Thyroid gland (tissue), 4 donors: ENCODE measurements at places on chromosomes 4 and X. TPM values are rescaled to one million over a fixed set of nuclear protein-coding genes. Genes with fewer than 3 reads are reported as not detected.
A peak's percentile ranks its signal among the peaks of the same experiment; 100 is the strongest.

GPR173 gene
- total RNA-seq = 1.2 TPM

DCHS2 gene
- 0.78 TPM for total RNA-seq

SHISA3 gene
- total RNA-seq = 4.8 TPM

OPRPN gene
- not detected for total RNA-seq

GEMIN8 gene
- total RNA-seq = 27.7 TPM

AMTN gene
- not detected for total RNA-seq

ERVMER34-1 gene
- total RNA-seq = 1.1 TPM

GPR119 gene
- not detected for total RNA-seq

FHDC1 gene
- total RNA-seq = 17.7 TPM

GRCh38 chrX:150363561-150364346, 637 bp downstream of the MAMLD1 start:
- peak; percentile 8 for DNase-seq

DNA sequence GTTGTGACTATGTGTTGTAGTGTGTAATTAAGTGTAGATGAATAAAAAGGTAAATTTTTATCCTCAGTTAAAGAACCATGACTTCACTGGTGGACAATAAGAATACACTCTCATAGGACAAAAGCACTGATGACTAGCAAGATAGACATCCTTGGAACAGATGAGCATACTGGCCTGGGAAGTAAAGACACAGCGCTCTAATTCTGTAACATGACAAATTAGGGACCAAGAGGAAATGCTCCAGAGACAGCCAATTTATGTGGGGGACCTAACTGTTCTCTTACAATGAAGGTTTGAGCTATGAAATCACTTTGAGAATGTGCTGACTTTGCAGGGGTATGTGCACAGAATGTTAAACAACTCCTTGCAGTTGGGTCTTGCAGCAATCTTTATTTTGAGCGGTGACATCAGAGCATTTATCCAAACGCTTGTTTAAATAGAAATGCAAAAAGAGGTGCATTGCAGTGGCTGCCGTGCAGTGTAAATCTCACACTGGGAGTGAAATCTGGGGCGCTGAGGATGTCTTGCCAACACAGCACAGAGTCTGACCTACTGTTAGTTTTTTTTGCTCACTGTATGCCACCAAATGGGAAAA, 109.3 kb downstream of the MAGEC2 start:
- DNase-seq = no peak

GRCh38 chr4:4423706-4424498, 37.0 kb downstream of the NSG1 start:
- no peak for DNase-seq

DNA sequence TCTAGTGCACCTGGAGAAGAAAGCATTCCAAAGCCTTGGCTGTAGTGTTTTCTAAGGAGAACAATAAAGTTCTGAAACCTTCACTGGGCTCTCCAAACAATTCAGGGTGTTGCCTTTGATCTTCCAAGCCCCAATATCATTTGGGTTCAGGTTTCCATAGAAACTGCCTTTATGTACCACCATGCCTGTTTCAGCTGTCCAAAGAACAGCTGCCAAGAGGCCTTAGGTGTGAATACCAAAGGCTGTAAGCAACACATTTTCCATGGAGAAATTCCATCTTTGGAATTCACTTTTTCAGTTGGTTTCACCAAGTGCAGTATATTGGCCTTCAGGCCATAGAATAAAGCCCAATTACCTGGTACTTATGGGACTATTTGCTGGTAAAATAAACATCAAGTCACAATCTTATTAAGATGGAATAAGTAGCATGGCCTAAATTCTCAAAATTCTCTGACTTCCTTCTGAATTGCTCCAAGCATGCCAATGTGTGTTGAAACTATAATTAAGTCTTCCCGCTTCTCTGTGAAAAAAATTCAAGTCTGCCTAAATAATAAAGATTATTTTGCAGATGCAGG, 61.9 kb downstream of the COX18 start:
- DNase-seq = no peak

- no peak for DNase-seq
These were observed 12.2 kb downstream of the RNF150 start for GRCh38 chr4:141121101-141121500.

DNA sequence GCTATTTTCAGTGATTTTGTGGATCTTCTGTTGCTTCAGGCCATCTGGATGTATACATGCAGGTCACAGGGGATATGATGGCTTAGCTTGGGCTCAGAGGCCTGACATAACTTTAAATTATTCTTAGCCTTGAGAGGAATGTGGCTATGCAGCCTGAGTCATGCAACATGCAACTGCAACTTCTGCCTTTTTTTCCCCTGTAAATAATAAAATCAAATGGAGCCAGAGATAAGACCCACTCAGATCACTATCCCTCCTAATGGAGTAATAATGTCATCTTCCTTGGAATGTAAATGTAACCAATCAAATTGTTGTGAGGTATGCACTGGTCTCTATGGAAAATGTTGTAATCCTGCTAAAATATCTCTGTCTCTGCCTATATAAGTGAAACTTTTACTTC, 54.9 kb downstream of the MAGEB17 start:
- DNase-seq = no peak

- no peak for DNase-seq
These were observed 23.3 kb upstream of the TMSB4X start for GRCh38 chrX:12951595-12951975.

GRCh38 chr4:38715050-38715449, 51.1 kb downstream of the KLF3 start:
- no peak for DNase-seq

DNA sequence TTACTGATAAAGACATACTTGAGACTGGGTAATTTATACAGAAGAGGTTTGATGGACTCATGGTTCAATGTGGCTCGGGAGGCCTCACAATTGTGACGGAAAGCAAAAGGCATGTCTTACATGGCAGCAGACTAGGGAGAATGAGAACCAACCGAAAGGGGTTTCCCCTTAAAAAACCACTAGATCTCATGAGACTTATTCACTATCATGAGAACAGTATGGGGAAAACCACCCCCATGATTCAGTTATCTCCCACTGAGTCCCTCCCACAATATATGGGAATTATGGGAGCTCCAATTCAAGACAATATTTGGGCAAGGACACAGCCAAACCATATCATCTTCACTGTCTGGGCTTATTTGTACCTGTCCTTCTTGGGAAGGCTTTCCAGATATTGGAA, 22.8 kb upstream of the MUC7 start:
- no peak for DNase-seq

DNA sequence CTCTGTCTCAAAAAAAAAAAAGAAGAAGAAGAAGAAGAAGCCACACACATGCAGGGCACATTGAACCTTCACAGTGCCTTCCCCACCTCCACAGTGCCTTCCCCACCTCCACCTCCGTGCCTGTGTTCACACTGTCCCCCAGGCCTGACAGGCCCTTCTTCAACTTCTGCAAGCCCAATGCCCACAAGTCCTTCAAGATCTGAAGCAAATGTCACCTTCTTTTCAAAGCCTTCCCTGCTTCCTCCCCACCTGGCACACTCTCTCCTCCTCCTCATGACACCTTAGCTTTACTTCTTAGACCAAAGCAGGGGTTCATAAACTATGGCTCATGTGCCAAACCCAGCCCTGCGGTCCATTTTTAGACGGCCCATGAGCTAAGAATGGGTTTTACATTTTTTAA, 19.9 kb downstream of the ELF4 start:
- DNase-seq = no peak

DNA sequence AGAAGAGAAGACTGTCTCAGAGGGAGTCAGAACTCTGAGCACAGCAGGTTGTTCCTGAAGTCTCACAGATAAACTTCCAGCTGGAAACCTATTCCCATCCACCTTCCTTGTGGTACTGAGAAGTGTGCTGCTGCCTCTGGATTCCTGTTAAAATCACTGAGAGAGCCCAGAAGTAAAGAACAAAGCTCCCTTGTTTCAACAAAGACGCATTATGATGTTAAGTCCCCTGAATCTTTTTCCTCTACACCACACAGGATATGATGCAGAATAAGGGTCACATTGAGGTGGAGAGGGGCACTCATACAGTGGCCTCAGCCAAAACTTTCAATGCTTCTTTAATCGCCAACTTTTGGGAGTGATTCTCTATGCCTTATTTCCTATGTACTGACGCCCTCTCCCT, 321.0 kb downstream of the OPHN1 start:
- DNase-seq = no peak

DNA sequence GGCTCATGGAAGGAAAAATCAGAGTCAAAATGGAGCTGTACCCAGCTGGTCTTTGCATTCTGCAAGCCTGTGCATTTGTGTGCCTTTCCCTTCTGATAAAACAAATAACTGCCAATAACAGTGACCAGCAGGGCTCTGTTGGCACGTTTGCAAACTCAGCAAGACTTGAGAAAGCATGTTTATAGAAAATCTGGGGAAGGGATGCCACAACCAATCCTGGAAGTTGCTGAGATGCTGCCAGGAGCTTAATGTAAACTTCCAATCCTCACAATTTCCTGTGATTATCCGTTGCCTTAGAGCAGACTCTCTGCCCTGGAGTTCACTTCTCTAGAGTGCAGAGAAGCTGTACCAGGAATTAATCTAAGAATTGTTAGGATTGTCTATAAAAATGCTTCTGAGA, 6.9 kb upstream of the ANXA3 start:
- DNase-seq = no peak

DNA sequence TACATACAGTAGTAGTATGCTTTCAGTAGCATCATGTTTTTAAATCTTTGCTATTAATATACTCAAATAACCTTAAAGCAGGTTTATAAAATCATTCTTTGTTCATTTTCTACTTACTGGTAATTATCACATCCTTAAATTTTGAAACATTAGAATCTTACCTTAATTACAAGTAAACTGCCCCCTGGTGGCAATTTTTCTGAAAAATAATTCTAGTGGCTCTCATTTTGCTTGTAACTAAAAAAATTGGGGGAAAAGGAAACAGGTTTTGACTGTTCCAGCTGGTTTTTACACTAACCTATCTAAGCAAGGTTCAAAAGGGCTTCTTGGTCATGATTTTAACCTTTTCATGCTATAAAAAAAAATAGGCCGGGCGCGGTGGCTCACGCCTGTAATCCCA, 18.5 kb upstream of the DCAF4L1 start:
- no peak for DNase-seq

GRCh38 chr4:7897811-7898210, 41.9 kb downstream of the AFAP1 start:
- no peak for DNase-seq

DNA sequence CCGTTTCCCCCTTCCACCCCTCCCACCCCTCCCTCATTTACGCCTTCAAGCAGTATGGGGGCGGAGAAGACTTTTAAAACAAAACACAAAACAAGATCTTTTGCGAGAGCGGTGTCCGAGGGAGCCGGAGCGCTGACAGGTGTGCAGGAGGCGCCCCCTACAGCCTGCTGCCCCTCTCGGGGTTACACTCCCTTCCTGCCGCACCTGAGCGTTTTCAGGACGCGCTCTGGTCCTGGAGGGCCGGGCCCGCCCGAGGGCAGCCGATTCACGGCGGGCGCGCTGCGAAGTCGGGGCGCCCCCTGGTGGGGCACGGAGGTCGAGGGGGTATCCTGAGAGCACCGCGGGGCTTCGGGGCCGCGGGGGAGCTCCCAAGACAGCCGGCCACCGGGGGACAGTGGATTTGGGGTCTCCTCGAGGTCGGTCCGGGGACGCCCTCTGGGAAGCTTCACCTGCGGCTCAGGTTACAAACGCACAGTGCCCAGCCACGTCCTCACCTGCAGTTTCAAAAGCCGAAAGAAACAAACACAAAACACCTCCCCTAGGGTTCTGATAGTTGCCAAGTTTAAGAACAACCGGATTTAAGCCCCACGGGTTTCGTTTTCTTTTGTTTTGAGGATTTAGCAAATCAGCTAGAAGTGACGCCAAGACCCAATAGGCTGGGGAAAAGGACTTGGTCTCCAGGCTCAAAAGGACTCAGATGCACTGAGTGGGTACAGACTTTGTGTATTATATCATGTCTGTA, 8.0 kb upstream of the NEUROG2 start:
- DNase-seq = peak; percentile 64

GRCh38 chr4:101753721-101754120, 36.8 kb upstream of the BANK1 start:
- DNase-seq = no peak

- no peak for DNase-seq
These were observed 205.0 kb upstream of the HAND2 start for GRCh38 chr4:173735049-173735448.

- peak; percentile 30 for DNase-seq
These were observed 65.8 kb downstream of the RASGEF1B start for GRCh38 chr4:81405900-81406401.

GRCh38 chrX:151513472-151513871, 50.0 kb upstream of the PASD1 start:
- DNase-seq = no peak

DNA sequence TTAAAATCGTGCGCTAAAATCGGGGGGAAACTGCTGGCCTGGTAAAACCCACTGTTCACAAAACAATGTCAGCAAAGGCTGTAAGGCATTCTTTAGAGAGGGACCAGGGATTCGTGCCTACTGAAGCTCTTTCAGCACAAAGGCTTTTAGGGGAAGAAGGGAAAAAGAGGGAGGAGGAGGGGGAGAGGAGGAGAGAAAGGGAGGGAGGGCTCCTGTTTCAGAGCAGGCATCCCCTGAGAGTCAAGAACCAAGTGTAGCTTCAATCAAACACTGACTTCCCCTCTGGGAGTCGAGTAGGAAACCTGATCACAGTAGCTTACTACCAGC, 9.5 kb downstream of the BCOR start:
- DNase-seq = no peak

GRCh38 chrX:132433551-132433950, 55.3 kb downstream of the MBNL3 start:
- no peak for DNase-seq

DNA sequence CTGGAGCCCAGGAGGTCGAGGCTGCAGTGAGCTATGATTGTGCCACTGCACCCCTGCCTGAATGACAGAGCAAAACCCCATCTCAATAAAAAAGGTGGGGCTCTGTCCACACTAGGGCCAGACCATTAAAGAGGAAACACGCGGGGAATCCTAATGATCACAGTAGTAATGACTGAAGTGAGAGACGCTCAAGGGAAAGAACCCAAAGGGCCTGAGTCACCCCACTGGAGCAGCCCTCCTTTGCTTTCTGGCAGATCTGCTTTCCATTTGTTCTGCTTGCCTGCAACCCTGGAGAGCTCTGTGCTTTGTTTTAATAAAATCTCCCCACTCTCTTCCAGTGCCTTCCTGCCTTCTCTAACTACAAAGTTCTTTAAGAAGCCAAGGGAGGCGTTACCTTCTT, 5.0 kb downstream of the TFDP3 start:
- DNase-seq = peak; percentile 34

GRCh38 chr4:152935631-152936445, at the start of gene FHDC1:
Gene FHDC1 (plus strand): TSS chr4:152936323. CDS start chr4:152943058, 6,735 bp downstream.
- peak; percentile 95 for DNase-seq

- no peak for DNase-seq
These were observed 191.0 kb downstream of the NSUN7 start for GRCh38 chr4:40940756-40941155.

- no peak for DNase-seq
These were observed 26.9 kb downstream of the C4orf46 start for GRCh38 chr4:158644760-158645159.

DNA sequence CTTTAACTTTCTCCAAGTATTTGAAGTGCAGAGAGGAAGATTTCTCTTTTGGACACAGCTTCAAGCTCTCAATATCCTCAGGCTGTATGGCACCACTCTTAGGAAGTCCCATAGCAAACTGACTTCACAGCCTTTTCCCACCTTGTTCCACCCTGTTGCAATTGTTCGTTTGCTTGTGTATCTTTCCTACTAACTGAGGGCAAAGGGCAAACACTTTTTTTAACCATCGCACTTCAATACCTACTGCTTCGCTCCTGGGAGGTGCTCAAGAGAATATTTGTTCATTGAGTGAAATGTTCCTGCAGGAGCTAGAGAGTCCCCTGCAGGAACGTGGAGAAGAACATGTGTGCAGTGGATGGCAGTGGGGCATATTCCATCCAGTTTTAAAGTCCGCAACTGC, 638.6 kb downstream of the BCOR start:
- no peak for DNase-seq
